ENCODE measurements at places on chromosomes 2 and 18.

DNA sequence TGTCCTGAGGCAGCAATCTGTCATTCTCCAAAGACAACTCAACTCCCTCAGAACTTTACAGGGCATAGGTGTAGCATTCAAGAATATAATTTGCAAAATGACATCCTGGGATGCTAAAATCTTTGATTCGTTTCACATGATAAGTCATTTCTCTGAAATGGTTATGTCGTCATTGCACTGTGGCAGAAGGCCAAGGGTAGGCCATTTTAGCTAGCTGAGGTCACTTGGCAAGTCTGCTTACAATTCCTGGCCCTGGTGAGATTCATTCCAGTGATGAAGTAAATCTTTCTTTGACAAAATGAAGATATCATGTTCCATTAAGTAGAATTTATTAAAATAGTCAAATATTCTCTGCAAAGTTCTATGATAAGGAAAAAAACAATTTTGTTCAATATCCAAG lies 1410.3 kb upstream of the LRRTM1 start:
- H3K36me3 ChIP-seq = no peaks in the 10 kb centered on the region
- H3K4me3 ChIP-seq = no peak overlapping the region
- H3K27me3 ChIP-seq = no peaks in the 10 kb centered on the region
- H3K27ac ChIP-seq = no peak overlapping the region

DNA sequence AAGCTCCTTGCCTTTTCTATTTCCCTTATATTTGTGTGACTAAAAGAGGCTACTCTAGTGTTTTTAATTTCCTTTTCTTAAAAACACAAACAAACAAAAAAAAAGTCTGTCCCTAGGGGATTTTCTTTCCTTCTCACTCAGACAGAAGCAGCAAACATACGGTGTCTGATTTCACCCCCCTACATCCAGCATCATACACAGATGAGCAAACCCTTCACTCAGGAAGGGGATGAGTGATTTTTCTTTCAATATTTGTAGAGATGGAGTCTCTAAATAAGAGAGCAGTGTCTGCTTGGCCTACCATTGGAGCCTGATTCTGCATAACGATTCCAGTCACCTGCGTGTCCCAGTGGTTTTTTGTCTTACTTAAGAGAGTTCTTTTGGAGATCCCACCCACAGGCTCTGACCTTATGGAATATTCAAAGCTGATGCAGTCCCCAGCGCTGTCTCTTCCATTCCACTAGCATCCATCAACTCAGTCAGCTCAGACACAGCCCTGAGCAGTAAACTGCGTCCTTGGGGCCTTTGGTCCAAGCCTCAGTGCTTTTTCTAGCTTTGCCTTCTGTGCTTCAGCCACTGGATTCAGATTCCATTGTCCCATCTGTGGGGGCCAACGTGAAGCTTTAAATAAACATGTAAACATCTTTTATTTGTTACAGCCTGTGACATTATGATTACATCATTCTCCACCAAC lies 52.6 kb upstream of the TPO start:
- no peaks in the 10 kb centered on the region for H3K4me1 ChIP-seq
- no peak overlapping the region for H3K4me3 ChIP-seq
- no peak for DNase-seq
- H3K36me3 ChIP-seq = no peaks in the 10 kb centered on the region
- H3K27me3 ChIP-seq = no peaks in the 10 kb centered on the region

GRCh38 chr2:28717339-28717758 lies 34.3 kb upstream of the PPP1CB start:
- DNase-seq = peak; percentile 65
- H3K27ac ChIP-seq = peak overlapping the region; percentile 55
- no peaks in the 10 kb centered on the region for H3K36me3 ChIP-seq
- H3K27me3 ChIP-seq = no peaks in the 10 kb centered on the region
- H3K4me3 ChIP-seq = no peak overlapping the region

DNA sequence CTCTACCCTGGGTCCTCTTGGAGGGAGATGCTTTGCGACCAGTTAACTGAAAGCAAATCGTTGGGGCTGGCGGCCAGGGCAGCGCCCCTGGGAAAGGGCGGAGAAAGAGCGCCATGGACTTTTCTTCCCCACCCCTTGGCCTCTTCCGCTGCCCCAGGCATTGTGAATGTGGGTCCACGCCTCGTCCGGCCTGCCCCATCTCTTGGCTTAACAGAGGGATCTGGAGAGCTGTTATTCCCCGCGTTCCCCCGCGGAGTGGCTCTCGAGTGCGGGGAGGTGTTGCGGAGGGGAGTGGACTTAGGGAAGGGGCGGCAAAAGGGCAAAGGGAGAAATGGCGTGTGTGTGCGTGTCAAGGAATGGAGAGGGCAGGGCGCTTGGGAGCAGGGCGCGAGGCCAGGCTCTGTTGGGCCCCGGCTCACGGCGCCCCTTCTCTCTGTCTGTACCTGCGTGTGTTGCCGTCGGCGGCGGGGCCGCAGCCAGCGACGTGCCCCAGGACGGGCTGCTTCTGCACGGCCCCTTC lies 6.6 kb downstream of the EMX1 start:
- peaks cover 4% of the 10 kb centered on the region for H3K4me1 ChIP-seq
- no peaks in the 10 kb centered on the region for H3K36me3 ChIP-seq
- no peak for DNase-seq
- peaks cover 99% of the 10 kb centered on the region for H3K27me3 ChIP-seq

- no peaks in the 10 kb centered on the region for H3K36me3 ChIP-seq
- no peaks in the 10 kb centered on the region for H3K27me3 ChIP-seq
- DNase-seq = peak; percentile 88
- peaks cover 9% of the 10 kb centered on the region for H3K4me1 ChIP-seq
- no peak overlapping the region for H3K4me3 ChIP-seq
- peak overlapping the region; percentile 24 for H3K27ac ChIP-seq
These were observed 85.6 kb downstream of the MIB1 start for GRCh38 chr18:21826196-21826595.

GRCh38 chr18:7856733-7857132 lies 289.6 kb downstream of the PTPRM start:
- H3K4me3 ChIP-seq = no peak overlapping the region
- no peaks in the 10 kb centered on the region for H3K36me3 ChIP-seq

GRCh38 chr2:47028846-47029560 lies 113.4 kb upstream of the MCFD2 start:
- H3K27me3 ChIP-seq = no peaks in the 10 kb centered on the region
- peaks cover 30% of the 10 kb centered on the region for H3K4me1 ChIP-seq
- no peak overlapping the region for H3K27ac ChIP-seq
- no peak for DNase-seq
- H3K4me3 ChIP-seq = no peak overlapping the region

- peak overlapping the region; percentile 83 for H3K27ac ChIP-seq
- H3K36me3 ChIP-seq = no peaks in the 10 kb centered on the region
- peak; percentile 70 for DNase-seq
- no peaks in the 10 kb centered on the region for H3K27me3 ChIP-seq
These were observed 844 bp upstream of the VSNL1 start for GRCh38 chr2:17539611-17540092.

Data from astrocyte (in vitro differentiated cells and primary cell).